ENCODE measurements at places on chromosomes 1 and 21.

- no peak for DNase-seq
These were observed 65.6 kb downstream of the SAMSN1 start for GRCh38 chr21:14480411-14481031.

DNA sequence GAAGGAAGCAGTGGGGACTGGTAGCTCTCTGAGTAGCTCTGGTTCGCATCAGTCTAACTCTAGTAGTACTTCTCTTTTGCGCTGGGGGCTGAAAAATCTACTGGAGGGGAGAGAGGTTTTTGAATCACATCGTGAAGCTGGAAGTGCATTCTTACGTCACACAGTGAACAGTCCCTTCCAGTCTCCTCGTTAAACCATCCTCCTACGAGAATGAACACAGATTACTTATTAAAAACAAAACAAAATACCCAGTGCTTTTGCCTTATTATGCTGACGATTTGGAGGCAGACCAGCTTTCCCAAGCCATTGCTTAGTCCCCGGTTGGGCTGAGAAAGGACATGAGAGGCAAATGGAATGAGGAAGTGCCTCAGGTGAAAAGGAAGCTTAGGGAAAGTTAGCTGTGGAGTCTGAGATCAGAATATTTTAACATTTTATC, 16.1 kb downstream of the HUNK start:
- DNase-seq: no peak

DNA sequence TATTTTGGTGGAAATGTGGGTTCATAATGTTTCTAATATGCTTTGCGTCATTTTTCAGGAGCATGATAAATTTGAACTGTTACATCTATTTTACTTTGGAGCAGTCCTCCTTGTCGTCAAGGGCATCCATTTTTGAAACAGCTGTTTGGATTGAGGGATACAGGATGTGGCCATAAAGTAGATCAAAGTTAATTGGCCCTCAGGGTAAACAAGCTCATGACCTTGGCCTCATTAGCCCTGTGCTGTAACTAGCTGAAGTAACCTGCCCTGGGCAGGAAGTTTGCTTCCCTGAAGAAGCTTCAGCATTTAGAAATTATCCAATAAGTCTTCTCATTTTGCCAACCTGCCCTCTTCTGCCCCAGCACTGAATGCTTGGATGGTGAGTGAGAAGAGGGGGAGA, 24.8 kb upstream of the RGL1 start:
- DNase-seq: no peak

GRCh38 chr21:44831227-44831860, 13.5 kb upstream of the SUMO3 start:
- no peak for DNase-seq

DNA sequence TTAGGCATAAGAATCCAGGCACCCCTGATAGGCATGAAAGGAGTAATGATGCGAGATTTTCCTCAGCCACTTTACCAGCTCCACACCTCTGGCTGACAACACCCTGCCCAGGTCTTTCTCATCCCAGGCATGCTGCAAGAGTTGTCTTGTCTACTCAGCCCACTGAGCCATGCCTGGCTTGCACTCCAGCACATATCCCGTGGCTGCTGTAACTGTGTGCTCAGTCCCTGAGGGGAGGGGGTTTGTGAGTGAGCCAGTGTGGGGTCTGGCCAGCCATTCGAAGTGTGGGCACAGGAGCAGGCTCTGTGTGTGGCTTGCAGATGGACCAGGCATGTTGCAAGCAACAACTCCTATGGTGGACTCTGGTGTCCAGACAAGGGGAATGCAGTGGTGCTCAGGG, 529.6 kb downstream of the ADGRL2 start:
- DNase-seq: no peak

DNA sequence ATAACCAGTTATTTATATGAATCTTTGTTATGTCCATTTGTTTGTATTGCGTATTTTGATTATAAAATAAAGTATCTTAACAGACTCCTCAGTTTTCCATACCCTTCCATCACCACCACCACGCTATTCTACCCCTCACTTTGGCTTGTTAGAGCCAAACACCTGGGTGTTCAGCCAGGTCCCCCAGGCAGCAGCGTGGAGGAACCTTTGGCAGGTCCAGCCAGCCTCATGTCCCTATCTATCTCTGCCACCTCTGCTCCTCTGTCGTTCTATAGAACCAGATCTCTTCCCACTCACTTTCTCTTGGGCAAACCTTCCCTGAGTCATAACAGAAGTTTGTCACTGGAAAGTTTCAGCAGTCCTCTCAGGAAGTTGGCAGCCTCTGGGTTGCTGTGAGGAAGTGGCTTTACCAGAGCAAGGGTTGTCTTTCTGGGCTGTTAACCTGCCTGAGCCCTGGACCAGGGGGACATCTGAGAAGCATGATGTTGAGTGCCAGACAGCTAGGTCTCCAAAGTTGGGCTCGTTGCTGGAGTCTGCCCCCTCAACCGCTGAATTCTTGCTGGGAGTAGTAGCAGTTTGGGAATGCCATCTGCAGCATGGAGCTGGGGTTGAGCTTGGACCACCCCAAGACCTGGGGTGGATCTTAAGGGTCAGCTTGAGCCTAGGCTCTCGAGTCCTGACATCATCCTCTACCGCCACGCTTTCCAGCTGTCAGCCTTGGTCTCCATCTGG, 996 bp upstream of the SH3BGRL3 start:
- DNase-seq: peak; percentile 51

DNA sequence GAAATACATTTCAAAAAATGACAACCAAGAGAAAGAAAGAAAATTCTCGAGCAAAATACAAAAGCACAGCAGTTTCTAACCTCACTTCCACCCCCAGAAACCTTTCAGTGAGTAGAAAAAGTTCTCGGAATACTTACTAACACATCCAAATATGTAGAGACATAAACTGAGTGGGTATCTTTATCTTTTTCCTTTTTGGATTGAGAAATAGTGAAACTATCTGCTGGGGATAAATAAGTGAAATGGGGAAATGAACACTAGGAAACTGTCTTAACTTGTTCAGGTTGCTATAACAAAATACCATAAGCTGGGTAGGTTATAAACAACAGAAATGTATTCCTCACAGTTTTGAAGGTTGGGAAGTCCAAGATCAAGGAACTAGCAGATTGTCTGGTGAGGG, 72.0 kb downstream of the VCAM1 start:
- no peak for DNase-seq

DNA sequence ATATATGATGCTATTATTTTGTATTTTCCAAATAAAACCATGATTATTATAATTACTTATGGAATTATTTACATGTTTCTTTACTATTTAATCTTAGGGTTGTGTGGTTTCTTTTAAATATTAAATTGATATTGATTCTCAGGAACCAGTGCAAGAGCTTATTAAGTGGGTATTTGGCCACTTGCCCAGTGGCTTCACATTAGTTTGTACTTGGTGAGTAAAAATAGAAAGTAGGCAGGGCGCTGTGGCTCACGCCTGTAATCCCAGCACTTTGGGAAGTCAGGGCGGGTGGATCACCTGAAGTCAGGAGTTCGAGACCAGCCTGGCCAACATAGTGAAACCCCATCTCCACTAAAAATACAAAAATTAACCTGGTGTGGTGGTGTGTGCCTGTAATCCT, 497.1 kb downstream of the PTPRC start:
- DNase-seq: no peak

DNA sequence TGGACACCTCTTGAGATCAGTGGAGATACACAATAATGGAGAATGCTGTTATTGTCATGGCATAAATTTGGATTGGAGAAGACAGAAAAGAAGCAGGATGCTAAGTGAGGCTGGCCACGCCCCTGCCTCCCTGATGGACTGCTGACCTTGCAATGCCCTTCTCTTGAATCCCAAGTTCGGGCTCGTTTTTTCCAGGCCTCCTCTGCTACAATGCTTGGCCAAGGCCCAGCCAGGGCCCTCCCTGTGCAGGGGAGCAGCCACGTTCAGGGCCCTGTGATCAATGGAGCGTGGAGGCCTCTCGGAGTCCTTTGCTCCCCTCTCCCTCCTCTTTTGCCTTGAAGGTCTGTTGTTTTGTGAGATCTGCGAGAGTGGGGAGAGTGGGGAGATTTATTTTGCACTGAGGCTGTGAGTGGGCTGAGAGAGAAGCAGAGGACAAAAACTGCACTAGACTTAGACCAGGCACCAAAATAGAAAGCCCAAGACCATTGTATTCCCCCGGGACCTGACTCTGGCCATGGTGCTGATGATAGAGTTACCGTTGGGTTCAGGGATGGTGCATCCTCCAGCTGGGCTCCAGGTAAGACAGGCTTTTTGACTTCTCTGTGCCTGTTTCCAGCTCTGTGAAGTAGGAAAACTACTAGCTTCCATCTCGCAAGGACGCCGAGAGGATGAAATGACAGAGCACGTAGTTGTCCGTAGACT, 268.6 kb downstream of the KAZN start:
- DNase-seq: no peak

DNA sequence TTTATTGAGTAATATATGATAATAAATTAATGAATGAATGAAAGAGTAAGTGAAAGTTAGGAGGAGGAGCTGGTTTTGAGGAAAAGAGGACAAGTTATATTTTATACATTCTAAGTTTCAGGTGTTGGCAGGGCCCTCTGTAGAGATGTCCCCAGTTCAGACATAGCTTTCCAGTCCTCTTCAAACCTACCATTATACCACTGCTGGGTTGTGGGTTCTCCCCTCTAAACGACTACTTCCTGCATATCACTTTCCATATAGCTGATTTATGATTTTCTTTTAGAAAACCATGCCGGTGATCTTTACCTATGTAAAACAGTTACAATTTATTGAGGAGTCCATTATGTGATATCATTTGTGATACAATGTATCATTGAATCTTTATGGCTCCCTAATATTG, 116.9 kb downstream of the RUNX1 start:
- DNase-seq: no peak

GRCh38 chr1:11407301-11407994, 71.5 kb upstream of the DISP3 start:
- DNase-seq: no peak

GRCh38 chr1:181038399-181038873, 4.7 kb downstream of the MR1 start:
- no peak for DNase-seq

DNA sequence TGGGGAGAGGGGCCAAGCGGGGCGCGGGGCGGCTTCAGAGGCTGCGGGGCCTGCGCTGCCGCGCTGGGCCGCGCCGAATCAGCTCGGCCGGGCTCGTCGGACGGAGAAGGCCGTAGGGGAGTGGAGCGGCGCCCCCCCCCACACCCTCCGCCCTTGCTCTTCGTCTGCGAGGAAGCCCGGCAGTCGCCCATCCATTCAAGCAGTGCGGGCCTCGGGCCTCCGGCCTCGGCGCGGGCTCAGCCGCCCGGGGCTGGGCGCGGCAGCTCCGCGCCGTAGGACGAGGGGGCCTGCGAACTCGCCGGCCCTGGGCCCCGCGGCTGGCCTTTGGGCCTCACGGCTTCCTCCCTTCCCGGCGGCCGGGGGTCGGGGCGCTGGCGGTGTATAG, 564 bp downstream of the CTPS1 start:
- no peak for DNase-seq

DNA sequence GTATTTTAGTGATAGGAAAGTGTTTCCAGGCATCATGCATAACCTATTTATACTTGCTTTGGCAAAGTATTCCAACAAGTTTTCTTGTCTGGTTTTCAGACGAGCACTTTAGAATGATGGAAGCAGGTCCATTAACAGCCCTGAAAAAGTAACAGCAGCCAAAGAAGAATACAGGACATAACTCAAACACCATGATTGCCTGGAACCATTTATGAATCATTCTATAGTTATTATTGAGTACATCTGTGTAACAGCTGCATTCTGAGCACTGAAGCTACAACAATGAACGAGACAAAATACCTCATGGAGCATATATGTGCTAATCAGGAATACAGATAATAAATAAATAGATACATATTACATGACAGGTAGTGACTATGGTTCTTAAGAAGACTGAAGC, 12.6 kb downstream of the IL10RB start:
- DNase-seq: no peak

DNA sequence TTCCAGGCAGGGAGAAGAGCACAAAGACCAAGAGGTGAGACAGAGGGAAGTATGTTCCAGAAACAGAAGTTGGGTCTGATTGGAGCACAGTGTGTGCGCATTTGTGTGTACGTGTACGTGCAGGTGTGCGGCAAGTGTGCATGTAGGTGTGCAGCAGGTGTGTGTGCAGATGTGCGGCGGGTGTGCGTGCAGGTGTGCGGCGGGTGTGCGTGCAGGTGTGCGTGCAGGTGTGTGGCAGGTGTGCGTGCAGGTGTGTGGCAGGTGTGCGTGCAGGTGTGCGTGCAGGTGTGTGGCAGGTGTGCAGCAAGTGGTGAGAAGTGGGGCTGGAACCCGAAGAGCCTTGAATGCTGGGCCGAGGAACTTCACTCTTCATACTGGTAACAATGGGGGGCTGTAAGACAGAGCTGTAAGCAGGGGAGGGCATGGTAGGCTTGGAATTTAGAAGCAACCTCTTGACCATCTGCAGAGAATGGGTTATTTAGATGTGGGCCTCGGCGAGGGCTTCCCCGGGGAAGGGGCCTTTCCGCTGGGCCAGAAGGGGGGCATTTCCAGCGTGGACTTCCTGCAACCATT, 118.0 kb upstream of the WNT4 start:
- DNase-seq: no peak

DNA sequence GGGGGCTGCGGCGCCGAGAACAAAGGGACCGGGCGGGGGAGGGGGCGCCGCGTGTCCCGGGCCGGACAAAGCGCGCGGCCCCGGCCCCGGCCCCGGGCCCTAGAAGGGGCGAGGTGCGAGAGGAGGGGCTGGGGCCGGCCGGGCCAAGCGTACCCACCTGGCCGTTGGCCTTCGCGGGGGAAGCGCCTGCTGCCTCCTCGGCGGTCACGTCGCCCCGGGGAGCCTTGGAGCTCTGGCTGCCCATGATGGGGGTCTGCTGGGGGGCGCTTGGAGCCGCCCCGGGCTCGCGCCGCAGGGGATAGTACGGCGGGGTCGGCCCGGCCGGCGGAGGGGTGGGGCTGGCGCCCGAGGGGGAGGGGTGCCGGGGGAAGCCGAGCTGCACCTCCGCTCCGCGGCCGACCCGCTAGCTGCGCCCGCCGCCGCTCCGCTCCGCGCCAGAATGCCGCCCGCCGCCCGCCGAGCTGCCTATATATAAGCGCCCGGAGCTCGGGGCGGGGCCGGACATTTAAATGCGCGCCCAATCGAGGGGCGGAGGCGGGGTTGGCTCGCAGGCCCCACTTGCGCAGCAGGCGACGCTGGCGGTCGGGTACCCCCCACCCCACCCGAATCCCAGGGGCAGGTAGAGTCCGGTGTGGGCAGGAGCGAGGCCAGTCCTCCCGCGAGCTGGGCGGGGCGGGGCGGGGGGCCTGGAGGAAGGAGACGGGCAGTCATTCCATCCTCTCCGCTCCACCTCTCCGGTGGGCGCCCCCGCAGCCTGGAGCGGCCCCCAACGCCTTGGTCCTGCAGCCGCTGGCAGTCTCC, at the start of gene MARCKSL1:
Gene MARCKSL1, minus strand, starts transcription at position 444 of the 801 bp plus-strand sequence. Its CDS starts 200 bp downstream, at position 244.
- DNase-seq: no peak

Data from GM04503 (cell line).